ENCODE measurements at places on chromosomes 12 and 14.
A peak's percentile ranks its signal among the peaks of the same experiment; 100 is the strongest.

DNA sequence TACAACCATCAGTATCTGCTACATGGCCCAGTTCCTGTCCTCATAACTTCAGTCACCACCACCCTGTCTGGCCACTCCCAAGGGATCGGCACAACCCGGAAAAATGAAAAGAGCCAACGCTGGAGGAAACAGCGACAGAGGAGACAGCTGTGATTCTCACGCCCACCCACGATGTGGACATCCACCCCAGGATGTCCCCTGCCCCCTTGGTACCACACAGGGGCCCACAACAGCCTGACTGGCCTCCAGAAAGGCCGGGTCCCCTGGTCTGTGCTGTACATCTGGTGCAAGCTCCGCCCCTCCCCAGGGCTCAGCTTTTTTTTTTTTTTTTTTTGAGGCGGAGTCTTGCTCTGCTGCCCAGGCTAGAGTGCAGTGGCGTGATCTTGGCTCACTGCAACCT is 12.5 kb downstream of the RPS6KL1 start:
- no peak for DNase-seq

GRCh38 chr12:50218386-50218785 is 51.2 kb upstream of the CERS5 start:
- DNase-seq = no peak

DNA sequence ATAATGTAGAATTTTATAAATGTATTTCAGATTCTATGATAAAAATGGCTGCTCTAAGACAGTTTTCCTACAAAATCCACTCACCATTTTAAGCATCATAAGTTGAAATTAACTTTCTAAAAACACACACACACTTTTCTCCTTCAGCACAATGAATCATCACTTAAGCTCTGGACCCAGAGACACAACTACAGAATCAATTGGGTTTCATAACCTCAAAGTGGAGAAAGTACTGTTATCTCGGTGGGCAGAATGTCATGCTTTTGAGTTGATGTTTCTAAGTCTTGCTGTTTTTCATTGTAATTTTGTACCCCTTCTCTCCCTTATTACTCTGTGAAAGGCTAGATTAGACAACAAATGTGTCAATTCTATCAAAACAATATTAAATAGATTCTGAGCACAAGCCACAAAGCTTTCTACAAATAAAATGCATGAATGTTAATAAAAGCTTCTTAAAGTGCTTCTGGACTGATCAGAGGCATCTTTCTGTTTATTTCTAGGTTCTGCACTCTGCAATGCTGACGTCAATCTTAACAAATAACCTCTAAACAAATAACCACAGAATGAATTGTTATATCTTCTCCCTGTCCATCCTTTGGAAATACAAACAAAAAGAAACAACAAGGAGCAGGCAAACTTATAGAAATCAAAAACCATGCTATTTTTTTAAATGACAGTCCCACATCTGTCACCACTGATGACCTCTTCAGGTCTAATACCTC is 8.2 kb downstream of the IPO8 start:
- no peak for DNase-seq

DNA sequence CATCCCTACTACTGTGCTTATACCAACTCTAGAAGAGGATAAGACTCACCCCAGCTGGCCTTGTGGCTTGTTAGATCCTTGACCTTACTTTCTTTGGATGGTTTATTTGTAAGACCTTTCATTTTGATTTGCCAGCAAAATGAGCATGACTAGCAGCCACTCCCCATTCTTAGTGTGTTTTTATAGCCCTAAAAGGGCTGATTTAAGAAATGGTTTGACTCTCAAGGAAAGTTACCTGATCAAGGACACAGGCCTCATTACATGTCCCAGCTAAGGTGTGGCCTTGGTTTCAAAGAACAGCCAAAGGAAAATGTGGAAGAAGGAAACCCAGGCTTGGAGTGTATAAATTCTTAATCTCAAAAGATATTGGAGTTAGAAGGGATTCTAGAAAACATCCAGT is 41.4 kb downstream of the SLC17A8 start:
- DNase-seq = no peak

GRCh38 chr12:49967042-49967776 is 5.5 kb downstream of the AQP5 start:
- DNase-seq = peak; percentile 76

GRCh38 chr14:66782853-66783252 is 274.9 kb downstream of the GPHN start:
- DNase-seq = no peak

- DNase-seq = no peak
Measured at GRCh38 chr12:57934819-57935218, 6.5 kb upstream of the ATP23 start.

GRCh38 chr12:104546575-104546974 is 89.8 kb downstream of the CHST11 start:
- DNase-seq = no peak

- no peak for DNase-seq
Measured at GRCh38 chr12:42332301-42333285, 6.6 kb downstream of the PPHLN1 start.

GRCh38 chr12:104958805-104959334 is 780 bp upstream of the SLC41A2 start:
- no peak for DNase-seq

- DNase-seq = no peak
Measured at GRCh38 chr12:39935275-39935674, 170.6 kb downstream of the SLC2A13 start.

DNA sequence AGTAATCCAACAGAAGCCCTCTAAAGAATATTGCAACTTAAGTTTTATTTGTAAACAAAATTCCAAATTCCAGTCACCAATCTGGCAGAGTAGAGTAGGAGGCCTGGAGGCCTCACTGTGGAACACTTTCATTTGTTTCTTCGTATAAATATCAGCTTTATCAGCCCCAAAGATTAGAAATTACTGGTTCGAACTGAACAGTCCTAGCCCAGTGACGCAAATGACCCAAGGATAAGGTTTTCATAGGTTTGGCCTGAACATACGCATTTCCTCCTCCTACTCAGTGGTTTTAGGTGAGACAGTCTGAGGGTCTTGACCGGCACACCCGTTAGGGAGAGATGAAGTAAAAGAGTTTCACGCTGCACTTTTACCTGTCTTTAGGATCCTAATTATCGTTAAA is 1.7 kb downstream of the CDC42BPB start:
- no peak for DNase-seq

GRCh38 chr12:3600951-3601350 is 109.9 kb downstream of the PRMT8 start:
- no peak for DNase-seq

DNA sequence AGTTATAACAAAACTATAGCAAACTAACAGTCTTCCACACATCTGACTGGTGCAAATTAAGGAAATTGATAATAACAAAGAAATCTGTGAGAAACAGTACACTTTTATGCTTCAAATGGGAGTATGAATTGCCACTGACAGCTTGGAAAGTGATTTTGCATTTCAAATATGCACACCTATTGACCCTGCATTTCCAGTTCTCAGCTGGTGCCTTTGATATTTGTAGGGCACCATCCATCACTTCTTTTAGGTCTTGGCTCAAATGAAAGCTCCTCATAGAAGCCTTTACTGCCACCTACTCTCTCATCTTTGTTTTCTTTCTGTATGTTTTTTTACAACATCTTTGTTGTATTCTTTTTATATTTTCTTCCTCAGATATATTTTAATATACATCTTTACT is 125.1 kb downstream of the ST8SIA1 start:
- no peak for DNase-seq

All from activated gamma-delta T cell (primary cell).